ENCODE measurements at places on chromosomes 6 and 20.

DNA sequence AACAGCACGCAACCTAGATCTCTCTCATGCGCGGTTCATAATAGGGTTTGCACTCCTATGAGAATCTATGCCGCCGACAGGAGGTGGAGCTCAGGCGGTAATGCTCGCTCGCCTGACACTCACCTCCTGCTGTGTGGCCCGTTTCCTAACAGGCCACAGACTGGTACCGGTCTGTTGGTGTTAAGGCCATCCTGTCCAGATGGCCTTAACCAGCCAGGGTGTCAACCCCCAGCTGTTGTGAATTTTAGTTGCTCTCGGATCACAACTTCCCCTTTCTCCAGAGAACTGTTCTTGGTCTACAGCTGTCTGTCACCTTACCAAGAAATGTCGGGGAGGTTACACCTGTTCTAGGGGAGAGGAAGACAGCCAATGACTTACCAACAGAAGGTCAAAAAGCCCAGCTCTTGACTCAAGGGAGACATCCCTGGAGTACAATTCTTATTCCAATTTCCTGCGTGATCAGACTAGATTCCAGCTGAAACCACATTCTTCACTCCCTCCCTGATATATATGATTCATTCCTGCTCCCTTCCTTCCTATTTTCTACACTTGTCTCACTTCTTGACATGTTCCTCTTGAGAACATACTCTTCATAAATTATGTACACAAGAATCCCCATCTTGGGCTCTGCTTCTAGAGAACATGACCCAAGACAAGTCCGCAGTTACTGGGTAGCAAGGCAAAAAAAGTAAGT lies 23.1 kb upstream of the DNAAF9 start:
- no peak for DNase-seq

DNA sequence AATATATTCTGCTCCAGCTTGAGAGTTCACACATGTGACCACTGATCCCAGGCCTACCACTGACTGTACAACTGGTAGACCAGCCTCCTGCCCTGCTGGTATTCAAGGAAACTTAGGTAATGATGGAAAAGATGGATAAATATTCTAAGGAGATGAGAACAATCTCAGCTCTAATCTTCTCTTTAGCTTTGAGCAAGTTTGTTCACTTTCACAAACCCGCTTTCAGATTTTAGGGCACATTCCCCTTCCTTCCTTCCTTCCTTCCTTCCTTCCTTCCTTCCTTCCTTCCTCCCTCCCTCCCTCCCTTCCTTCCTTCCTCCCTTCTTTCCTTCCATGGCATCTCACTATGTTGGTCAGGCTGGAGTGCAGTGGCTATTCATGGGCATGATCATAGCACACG lies 88.2 kb upstream of the PHACTR1 start:
- no peak for DNase-seq

DNA sequence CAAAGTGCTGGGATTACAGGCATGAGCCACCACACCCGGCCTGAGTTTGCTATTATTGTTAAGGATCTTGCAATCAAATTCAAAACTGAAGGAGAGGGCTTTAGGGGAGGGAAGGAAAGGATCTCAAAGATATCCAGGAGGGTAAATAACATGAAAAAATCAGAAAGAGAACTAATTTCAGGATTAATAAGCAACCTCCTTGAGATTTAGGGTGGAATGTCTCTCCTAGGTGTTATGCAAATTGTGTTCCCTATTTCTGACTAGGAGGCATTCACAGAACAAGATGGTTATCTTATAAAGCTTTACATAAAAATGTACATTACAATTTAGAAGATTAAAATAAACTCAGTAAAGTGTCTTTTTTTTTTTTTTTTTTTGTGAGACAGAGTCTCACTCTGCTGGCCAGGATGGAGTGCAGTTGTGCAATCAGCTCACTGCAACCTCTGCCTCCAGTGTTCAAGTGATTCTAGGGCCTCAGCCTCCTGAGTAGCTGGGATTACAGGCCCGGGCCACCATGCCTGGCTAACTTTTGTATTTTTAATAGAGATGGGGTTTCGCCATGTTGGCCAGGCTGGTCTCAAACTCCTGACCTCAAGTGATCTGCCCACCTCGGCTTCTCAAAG lies 92.0 kb upstream of the BEND3 start:
- DNase-seq = no peak

GRCh38 chr20:60581606-60582115 lies 623.4 kb downstream of the CDH26 start:
- DNase-seq = no peak

DNA sequence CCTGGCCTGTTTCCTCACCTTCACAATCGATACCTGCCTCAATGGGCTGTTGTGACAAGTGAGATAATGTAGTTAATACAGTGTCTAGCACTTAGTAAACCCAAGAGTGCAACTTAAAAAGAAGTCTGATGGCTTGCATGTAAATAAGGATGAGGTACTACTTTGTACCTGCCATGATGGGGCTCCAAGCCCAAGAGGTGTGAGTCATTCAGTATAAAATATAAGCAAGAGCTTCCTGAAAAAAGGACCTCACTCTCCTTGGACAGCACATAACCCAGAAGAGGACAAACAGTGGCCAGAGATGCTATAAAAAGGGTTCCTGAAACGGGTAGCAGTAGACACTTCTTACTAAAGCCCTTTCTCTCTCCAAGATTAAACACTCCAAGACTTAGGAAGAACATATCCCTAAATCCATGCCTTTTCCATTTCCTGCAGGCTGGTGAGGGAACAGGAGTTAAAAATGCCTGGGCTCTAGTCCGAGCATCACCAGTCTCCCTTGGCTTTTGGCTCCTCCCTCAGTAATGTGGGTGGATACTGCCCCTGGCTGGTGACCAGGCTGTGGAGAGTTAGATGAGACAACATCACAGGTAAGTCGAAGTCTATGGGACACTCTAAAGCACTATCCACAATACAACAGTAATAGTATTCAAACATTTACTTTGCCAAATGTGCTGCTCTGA lies 4.3 kb downstream of the UBE2V1 start:
- DNase-seq = no peak

DNA sequence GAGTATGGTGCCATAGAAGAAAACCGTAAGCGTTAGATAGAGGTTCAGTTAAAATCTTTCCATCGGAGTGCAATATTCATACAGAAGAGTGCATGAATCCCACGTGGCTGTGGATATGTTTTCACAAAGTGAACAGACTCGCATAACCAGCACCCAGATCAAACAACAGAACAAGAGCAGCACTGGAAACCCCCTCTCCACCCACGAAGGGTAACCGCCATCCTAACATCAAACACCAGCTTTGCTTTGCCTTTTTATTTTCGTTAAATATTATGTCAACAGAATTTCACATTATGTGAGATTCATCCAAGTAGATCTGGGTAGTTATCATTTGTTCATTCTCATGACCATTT lies 4.7 kb downstream of the GTSF1L start:
- DNase-seq = no peak

GRCh38 chr6:44270526-44271405 lies 516 bp downstream of the TMEM151B start:
- DNase-seq = no peak

GRCh38 chr6:141846639-141847038 lies 286.1 kb upstream of the GJE1 start:
- DNase-seq = no peak

GRCh38 chr20:14259689-14260088 lies 77.7 kb downstream of the FLRT3 start:
- no peak for DNase-seq

DNA sequence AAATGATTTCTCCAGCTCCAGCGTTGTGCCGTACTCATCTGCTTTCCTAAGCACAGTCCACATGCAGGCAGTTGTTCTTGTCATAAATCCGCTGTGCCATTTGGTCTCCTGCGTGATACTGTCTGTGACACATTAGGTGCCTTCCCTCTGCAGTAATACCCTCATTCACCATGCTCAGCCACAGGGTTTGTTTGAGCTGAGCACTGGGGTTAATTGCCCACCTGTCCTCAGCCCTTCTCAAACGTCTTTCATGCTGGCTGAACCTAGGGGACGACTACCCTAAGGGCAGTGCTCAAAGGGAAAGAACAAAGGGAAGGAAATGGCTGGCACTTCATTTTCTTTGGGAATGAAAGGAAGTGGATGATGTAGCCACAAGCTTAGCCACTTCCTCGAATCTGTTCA lies 64.2 kb upstream of the MYLIP start:
- DNase-seq = no peak

DNA sequence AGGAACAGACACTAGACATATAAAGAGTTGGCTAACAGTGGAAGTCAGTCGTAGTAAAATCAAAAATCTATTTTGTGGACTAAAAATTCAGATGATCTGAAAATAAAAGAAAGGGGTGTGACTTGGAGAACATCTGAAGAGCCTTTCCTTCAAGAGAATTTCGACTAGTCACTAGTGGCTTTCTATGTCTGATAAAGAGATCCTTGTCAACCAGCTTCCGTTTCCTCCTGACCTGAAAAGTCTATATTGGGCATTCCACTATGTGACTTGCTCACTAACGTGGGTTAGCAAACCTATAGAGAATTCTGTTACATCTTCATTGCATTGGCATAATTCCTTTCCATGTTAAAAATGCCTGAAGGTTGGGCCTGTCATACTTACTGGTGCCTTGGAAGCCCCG lies 25.9 kb downstream of the TRAF3IP2 start:
- DNase-seq = no peak

GRCh38 chr6:84052204-84052882 lies 18.8 kb downstream of the MRAP2 start:
- no peak for DNase-seq

- DNase-seq = no peak
Measured at GRCh38 chr20:48995589-48995988, 50.5 kb upstream of the CSE1L start.

GRCh38 chr6:100493206-100493888 lies 28.6 kb upstream of the SIM1 start:
- no peak for DNase-seq

- no peak for DNase-seq
Measured at GRCh38 chr20:51093240-51093763, 70.4 kb upstream of the KCNG1 start.

- no peak for DNase-seq
Measured at GRCh38 chr6:109240370-109241084, 141.7 kb downstream of the CD164 start.

GRCh38 chr20:20712004-20712473 lies 405 bp downstream of the RALGAPA2 start:
- no peak for DNase-seq

- no peak for DNase-seq
Measured at GRCh38 chr6:37960139-37960935, 140.8 kb downstream of the ZFAND3 start.

- DNase-seq = no peak
Measured at GRCh38 chr6:46626228-46626909, 26.2 kb downstream of the CYP39A1 start.

DNA sequence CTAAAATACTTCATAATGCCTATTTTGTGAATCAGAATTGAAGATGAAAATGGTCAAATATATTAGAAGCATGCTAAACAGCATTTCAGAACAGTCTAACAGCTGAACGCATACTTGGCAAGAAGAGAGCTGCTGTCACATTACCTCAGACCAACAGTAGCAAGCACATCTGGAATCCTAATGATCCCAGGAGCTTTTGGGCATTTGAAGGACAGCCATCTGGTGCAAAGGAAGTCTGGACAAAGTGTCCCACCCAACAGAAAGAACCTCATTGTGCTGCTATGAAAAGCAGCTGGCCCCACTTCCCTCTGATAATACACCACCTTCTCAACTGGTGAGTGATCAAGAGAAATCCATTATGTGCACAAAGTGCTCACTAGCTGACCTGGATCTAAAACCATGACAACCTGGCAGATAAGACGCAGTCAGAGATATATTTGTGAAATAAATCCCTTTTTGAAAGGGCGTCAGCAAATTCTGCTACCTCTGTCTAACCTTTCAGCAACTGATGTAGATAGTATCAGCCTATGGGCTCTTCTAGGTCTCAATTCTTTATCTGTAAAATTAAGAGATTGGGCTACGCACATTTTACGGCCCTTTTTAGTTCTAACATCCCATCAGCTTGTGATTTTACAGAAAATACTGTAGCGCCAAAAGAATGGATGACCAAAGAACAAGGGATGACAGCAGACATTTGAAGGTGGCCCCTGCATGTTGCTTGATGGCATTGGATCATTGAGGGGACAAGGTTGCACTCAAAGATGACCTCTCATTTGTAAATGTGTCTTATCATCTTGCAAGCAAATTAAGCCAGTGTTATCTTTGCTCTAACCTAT lies 78.7 kb downstream of the SGK1 start:
- no peak for DNase-seq

GRCh38 chr6:135994857-135995544 lies 143.5 kb downstream of the PDE7B start:
- DNase-seq = no peak

GRCh38 chr20:10329387-10330005 lies 104.5 kb downstream of the MKKS start:
- no peak for DNase-seq

DNA sequence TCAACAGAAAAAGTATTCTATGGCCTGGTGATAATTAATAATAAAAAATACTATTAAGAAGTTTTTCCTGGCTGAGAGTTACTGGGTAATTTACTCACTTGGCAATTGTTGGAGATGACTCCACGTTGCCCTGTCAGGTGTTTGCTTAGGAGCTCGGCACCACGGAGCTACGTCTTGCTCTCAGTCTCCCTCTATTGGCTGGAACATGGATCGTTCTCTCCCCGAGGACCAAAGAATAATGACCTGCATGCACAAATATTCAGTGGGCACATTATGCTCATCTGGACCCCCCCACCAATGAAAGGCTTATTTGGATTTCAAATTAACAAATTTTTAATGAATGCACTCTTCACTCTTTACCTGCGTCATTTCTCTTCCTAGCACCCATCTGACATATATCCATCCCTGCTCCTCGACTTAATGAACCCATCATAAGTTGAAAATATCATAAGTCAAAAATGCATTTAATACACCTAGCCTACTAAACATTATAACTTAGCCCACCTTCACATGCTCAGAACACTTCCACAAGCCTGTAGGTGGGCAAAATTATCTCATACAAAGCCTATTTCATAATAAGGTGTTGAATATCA lies 71.0 kb upstream of the CD83 start:
- peak; percentile 61 for DNase-seq

DNA sequence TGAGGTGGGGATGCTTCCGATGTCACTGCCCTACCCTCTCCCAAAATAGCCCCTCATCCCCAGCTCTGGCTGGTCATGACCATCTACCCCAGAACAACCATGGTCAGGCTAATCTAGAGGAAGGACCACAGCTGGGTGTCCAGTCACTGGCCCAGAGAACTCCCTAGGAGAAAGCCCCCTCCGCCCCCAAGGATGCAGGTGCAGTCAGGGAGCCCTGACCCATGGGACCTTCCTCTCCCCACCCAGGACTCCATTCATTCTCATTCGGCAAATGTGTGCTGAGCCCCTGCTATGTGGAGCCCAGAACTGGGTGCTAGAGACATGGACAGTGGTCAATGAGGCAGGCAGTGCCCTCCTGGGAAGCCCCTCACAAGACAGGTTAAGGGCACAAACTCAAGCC lies 60.5 kb downstream of the JPH2 start:
- DNase-seq = no peak

Data from activated CD8-positive, alpha-beta memory T cell treated with anti-CD3 and anti-CD28 coated beads, Interleukin-2, amount 10 ng/mL, durations not matched to agents 7 days and 5 days (primary cell).